NCI-H187 treated with DMSO at 0.1 percent for 48 hours (cell line): ENCODE measurements at places on chromosomes 3 and 15.

GRCh38 chr3:155852341-155852740, 1.9 kb downstream of the SLC33A1 start:
- no peak for DNase-seq

DNA sequence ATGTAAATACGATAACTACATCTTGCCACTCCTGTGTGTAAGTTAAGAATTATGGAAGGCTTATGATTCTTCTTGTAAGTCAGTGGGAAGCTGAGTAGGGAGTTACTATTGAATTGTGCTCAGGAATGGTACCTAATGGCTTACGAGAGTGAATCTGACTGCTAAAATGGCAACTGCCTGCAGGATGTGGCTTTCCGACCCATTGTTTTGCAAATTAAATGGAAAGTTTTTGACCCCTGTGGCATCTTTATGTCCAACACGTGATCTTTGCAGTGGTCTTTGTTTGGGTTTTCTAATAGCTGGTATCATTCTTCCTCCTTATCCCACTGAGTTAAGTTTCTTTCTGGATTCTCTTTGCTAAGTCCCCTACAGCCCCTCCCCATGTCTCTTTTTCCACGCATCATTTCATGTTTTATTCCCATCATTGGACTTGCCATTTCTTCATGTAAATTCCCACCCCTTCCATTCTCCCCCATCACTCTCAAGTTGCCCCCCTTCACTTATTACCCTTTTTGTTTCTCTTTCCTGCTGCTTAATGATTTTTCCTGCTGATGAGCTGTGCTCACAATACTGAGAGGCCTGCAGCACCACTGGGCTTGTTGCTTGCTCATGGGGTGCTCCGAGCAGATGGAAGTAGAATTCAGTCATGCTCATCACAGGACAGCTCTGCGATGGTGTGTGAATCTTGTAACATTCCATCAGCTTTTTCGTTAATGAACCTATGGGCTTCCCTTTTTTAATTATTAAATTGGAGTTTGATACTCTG, 428.2 kb upstream of the IL12A start:
- DNase-seq: no peak

DNA sequence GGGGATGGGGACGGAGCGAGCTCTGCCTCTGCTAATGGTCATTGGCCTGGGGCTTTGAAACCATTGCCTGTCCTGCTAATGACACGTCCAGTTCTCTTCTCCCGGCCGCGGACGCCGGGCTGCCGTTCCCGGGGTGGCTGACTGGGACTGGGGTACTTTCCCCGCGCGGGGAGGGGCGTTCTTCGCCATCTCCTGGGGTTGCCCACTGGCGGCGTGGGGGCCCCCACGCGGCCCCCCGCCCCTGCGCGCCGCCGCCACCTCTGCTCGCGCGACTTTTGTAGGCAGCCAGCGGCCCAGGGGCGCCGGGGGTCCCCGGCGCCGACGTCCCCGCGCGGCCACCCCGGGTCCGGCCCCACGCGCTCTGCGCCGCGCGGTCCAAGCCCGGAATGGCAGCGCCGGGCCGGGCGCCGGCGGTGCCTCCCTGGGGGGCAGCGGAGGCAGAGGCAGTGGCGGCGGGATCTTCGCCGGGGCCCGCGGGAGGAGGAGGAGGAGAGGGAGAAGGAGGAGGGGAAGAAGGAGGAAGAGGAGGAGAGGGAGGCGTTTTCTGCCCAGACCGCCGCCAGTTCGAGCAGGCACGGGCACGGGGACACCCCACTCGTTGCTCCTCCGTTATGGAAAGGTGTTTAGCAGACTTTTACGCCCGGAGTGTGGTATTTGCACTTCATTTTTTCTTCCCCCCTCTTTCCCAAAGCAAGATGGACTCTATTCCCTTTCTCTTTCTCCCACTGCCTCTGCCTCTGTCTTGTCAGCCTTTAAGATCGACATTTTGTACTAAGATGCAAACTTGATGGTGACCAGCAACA, 2.3 kb downstream of the BBX start:
- no peak for DNase-seq

GRCh38 chr15:101010781-101011180, 91.6 kb downstream of the LRRK1 start:
- DNase-seq: no peak

GRCh38 chr3:127100459-127101410, 92.2 kb upstream of the PRR23E start:
- no peak for DNase-seq

DNA sequence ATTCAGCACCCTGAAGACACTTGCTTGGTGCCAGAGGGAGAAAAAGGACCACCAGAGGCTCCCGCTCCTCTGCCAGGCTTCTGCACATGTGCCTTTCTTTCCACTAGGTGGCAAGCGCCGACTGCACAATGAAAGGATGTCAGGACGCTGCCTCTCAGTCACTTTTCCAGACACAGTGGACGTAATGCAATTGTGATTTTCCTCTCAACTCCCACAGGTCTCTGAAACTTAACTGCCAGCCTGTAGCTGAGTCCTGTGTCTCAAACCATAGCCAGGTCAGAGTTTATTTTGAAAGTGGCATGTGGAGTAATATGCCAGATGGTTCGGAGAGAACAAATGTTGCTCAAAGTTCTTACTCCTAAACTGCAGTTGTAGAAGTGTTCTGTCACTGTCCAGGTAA, 162.9 kb downstream of the ITPR1 start:
- no peak for DNase-seq

DNA sequence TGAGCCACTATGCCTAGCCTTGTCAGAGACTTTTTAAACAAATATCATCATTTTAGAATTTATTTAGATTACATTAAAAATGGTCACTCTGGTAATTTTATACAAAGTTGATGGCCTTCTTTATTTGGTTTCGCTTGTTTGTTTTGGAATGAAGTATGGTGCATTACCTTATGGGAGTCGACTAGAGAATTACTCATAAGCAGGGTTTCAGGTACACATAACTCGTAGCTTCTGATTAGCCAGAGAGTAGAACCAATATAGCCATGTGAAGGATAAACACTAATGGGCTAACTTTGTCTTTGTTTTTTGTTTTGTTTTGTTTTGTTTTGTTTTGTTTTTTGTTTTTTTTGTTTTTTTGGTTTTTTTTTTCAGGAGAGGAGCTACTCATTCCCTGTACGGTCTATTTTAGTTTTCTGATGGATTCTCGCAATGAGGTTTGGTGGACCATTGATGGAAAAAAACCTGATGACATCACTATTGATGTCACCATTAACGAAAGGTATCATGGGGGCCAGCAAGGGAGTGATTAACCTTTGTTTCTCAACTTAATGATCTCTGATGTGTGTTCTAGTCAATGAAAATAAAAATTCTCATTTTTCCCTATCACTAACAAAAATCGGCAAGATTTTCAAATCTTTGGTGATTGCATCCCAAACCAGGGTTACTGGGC, 113.2 kb downstream of the IL1RAP start:
- DNase-seq: no peak

- DNase-seq: no peak
Observed at GRCh38 chr3:122930063-122930997, 97.2 kb downstream of the SEMA5B start.

- DNase-seq: no peak
Observed at GRCh38 chr3:165852191-165852590, 15.0 kb upstream of the BCHE start.

GRCh38 chr3:61796088-61796680, 234.8 kb downstream of the PTPRG start:
- DNase-seq: no peak

GRCh38 chr3:158789592-158789991, 12.3 kb upstream of the MFSD1 start:
- DNase-seq: no peak
